ENCODE measurements at places on chromosomes 5 and 9.

GRCh38 chr5:72543365-72543764 is 36.2 kb upstream of the ZNF366 start:
- no peak for DNase-seq

- DNase-seq = no peak
Observed at GRCh38 chr5:127562252-127562651, 44.8 kb downstream of the PRRC1 start.

DNA sequence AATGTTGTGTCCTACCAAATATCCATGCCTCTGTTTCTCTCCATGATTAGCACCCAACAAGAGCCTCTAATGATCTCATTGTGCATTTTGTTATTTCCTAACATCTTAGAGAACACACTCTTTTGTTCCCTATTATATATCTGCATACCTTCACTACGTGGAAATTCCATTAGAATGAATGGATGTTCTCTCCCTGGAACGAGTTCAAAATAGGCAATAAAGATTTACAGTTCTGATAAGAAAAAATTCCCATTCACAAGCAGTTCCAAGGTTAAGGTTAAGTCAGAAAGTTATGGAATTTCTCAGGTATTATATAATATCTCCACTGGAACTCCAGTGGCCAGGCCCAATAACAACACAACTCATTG is 83.7 kb downstream of the TRPM6 start:
- DNase-seq = no peak

DNA sequence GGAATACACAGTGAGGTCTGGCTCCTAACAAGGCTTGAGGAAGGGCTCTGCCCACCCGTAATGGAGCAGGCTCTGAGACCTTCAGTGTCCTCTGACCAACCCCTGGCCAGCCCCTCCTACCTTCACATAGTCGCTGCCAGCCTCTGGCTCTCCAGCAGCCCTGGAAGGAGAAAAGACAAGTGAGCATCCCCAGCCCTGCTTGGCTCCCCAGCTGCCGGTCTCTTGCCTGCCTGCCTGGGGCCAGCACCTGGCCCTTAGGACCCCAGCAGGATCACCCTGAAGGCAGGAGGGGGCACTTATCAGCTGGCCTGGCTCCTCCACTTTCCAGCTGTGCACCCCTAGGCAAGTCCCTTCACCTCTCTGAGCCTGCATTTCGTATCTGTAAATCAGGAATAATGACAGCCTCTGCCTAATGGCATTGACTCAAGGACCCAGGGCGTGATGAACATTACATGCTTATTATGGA is 16.9 kb downstream of the SH2D3C start:
- no peak for DNase-seq

DNA sequence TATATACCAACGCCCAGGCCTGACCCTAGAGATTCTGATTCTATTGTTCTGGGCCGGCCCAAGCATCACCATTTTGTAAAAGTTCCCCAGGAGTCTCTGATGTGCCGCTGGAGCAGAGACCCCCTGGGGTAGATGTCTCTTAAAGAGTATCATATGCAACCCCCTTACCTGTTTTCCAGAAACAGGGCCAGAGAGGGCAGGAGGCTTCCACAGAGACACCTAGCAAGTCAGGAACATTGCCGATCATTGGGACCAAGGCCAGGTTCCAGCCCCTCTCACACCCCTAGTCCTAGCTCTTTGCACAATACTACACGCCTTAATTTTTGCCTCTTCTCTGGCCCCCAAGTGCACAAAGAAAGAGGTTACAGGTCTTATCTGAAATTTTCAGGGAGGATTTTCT is 63.8 kb downstream of the TMOD1 start:
- peak; percentile 62 for DNase-seq
